ENCODE measurements at places on chromosomes 3 and 15.

- no peak for DNase-seq
Observed at GRCh38 chr3:124635169-124635539, 95.1 kb upstream of the UMPS start.

- DNase-seq: no peak
Observed at GRCh38 chr3:38168151-38169026, 3.1 kb downstream of the OXSR1 start.

DNA sequence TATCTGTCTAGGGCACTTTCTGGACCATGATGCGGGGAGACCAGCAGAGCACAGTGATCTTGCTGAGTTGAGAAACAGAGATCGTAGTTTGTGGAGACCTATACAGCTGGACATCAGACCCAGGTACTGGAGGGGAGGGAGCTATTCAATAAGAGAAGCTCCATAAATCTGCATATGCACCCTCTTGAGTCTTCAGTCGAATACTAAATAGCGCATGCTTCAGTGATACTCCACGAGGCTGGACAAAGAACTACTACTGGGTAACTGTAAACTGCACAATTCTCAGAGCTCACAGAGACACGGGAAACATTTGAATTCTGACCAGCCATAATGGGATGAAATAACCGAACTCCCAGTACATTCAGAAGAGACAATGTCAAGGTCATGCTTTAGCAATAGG lies 49.7 kb downstream of the MINAR1 start:
- no peak for DNase-seq

- DNase-seq: peak; percentile 64
Observed at GRCh38 chr15:57751177-57751800, 44.8 kb downstream of the POLR2M start.

DNA sequence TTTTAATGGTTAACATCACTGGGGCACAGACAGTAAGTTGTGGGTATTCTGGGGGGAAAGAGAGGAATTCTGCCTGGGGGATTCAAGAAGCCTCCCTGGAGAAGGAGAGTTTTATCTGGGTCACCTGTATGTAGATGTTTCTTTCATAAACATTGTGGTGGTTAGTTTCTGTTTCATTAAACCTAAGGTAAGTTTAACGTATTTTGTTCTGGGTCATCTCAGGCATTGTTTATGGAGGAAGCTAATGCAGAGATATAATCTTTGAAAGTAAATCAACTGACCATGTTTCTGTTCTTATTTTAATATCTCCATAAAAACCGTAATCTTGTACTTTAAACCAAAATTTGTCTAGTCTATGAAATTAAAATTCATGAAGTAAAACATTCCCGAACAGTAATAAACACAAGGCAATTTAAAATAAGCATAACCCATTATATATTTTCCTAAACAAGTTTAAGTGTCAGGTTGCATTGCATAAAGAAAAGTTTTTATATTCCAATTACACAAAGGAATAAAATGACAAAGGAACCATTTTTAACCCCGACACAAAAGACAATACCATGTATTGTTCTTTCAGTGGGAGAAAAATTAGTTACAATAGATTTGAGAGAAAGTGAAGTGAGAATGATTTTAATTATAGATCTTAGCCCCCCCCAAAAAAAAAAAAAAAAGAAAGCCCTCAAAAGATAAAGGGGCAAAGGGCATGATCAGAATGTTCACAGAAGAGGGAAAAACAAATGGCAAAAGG lies 274.6 kb upstream of the TBL1XR1 start:
- no peak for DNase-seq

GRCh38 chr15:54462511-54462913 lies 484.3 kb downstream of the UNC13C start:
- DNase-seq: no peak

DNA sequence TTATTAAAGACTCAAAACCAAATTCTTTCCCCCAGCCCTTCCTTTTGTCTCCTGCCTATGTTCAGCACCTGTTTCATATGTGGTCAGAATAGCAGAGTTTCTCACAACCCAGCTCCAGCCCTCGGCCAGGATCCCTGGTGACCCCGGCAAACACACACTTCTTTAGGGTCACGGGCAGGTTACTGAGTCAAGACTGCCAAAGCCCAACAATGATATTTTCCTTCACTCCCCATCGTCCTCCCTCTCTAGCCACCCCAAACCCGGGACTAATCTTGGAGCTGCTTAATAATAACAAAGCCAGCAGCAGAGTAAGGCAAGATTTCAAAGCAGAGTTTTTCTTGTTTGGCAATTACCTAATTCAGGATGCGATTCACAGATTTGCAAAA lies 25.5 kb downstream of the RARB start:
- DNase-seq: no peak

- no peak for DNase-seq
Observed at GRCh38 chr3:71066356-71066755, 517.2 kb downstream of the FOXP1 start.

GRCh38 chr3:46848271-46849044 lies 14.8 kb downstream of the MYL3 start:
- no peak for DNase-seq

DNA sequence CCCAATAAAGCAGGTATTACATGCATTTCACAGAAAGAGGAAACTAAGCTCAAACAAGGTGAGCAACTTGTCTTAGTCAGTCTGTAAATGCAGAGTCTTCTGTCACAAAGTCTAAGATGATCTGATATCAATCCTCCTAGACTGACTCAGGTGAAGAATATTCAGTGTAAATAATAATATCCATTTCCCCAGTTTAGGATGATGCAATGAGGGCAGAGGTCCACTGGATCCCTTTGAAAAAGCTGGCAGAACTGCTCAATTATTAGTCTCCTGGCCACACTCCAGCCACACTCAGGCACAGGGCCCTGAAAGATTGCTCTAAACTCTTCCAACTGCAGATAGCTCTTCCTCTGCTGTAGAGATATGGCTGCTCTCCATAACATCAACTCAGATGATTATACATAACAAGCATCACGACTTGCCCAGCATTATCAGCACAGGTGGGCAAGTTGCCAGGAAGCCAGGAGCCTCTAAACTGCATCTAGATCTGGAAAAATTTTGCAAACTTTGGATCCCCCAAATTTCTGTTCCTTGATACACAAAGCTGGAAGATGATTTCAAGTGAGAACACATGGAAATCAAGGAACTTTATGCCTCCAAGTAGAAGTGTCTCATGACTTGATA lies 129.8 kb upstream of the CPNE4 start:
- DNase-seq: no peak

DNA sequence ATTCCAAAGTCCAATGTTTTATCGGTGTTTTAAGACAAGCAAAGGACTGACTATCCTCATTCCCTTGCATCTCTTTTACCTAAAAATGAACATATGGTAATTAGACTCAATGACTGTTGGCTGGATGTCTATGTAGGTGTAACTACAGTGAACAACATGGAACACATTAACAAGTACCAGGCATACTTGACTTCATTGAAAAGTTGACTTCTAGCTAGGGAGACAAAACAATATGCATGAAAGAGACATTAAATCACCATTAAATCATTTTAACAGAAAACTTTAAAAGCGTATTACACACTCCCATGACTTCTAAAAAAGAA lies 34.3 kb upstream of the ANPEP start:
- DNase-seq: no peak

DNA sequence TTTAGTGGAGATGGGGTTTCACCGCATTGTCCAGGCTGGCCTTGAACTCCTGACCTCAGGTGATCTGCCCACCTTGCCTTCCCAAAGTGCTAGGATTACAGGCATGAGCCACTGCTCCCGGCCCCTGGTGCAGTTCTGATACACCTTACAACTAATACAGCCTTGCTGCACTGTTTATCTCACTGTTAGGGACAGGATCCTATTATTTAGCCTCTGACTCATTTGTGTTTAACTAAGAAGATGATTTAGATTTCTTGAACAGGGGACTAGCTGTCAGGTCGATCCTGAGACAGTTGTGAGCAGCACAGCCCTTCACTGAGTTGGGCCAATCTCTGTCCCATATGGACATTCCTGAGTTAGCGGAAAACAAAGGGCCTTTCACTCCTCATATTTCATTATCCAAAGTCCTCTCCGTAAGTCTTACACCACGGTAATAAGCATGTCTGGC lies 19.2 kb downstream of the GYG1 start:
- no peak for DNase-seq

DNA sequence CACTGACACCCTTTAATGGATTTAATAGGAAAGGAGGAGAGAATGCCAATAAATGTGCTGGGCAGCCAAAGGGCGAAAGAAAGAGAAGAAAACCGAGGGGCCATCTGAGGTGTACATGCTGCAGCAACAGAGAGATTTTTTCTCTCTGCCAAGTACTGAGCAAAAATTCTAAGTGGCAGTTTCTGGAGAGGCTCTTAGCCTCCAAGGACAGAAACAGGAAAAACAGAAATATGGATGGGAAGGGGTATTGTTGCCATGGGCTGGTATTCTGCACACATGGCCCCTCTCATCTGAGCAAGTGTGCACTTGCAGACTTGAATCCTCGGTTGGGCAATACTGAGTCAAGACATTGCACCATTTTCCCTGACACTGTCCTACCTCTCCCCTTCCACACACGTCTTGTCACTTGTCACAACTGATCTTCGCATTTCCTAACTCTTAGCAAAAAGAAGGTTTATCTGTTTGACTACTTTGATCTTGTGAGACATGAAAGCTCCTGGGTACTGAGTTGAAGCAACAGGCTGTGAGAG lies 73.9 kb downstream of the PRICKLE2 start:
- no peak for DNase-seq

- no peak for DNase-seq
Observed at GRCh38 chr3:112606098-112606497, 34.8 kb downstream of the CCDC80 start.

DNA sequence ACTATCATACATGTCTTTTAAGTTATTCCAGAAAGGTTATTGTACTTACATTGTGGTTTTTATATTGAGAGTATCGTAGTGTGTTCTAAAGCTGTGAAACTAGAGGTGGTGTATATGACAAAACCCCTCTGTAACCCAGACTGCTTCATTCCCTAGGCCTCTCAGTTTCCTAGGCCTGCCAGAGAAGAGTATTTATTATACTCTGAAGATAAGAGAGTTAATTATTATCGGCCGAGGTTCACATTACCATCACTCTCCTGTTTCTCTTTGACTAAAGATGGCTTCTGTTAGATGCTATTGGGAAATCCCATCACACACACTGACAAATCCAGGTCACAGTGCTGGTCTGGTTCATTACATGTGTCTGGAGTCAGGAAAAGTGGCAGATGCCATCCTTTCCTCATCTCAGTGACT lies 20.5 kb downstream of the EXOSC7 start:
- DNase-seq: no peak

DNA sequence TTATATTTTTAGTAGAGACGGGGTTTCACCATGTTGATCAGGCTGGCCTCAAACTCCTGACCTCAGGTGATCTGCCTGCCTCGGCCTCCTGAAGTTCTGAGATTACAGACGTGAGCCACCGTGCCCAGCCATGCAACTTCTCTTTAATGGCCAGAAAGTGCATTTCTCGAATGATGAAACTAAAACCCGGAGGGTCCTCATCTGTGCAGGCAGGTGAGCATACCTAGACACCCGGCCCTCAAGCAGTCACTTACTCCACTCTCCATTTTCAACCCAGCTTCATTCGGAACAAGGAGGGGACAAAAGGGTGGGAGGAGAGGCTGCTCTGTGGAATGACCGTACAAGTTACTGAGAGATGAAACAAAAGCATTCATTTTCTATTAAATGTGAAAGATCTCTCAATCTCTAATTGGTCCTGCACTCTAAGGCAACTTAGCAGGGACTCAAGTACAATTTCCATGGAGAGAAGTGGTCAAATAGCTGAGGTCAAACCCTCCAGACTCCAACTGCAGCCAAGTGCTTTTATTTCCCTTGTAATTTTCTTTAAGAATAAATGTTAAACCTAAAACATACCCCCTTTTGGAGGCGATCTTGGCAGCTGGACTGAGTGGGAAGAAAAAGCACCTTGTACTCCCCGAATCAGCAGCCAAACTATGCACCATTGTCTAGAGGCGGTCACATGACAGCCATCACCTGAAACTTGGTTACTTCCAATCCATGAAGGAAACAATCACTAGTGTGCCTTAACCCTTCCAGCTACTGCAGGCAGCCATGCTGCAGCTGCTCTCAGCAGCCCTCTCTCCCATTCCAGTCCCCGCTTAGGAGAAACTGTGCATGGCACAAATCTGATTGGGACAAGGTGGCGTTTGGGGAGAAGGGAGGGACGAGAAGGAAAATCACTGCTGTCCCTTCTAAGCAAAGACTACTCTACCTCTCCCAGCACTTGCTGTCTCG lies 62.2 kb downstream of the VGLL4 start:
- DNase-seq: no peak

- no peak for DNase-seq
Observed at GRCh38 chr15:90082140-90082715, 20.0 kb downstream of the IDH2 start.

GRCh38 chr3:146339349-146339748 lies 88.4 kb upstream of the PLSCR4 start:
- no peak for DNase-seq

- DNase-seq: no peak
Observed at GRCh38 chr15:67117370-67117769, 52.0 kb downstream of the SMAD3 start.

DNA sequence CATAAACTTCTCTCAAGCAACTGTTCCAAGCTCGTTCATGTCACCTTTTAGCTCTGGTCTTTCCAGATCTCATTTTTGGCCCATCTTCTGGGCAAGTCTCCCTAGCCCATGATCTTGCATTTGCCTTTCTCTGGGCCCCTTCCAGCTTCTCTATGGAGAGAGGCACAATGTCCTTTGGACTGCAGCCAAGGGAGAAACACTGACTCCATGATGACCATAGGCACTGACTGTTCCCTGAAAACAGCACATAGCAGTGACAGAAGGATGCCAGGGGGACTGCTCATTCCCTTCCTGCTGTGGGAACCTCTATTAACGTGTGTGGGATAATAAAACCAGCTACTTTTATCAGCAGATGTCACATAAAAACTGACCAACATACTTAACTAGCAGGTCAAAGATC lies 60.3 kb downstream of the STRIT1 start:
- no peak for DNase-seq

- DNase-seq: no peak
Observed at GRCh38 chr3:53989946-53990345, 98.3 kb upstream of the SELENOK start.

GRCh38 chr3:191707817-191708216 lies 246.9 kb downstream of the PYDC2 start:
- no peak for DNase-seq

GRCh38 chr3:62210011-62210410 lies 163.3 kb downstream of the FEZF2 start:
- no peak for DNase-seq

GRCh38 chr15:63918317-63918672 lies 84.5 kb upstream of the HERC1 start:
- no peak for DNase-seq
